Activated T-helper 1 cell treated with anti-CD3 and anti-CD28 coated beads, Interleukin-12 subunit alpha, Interleukin-12 subunit beta, Interleukin-2, Interleukin-4 antibody, amounts not matched to agents 30 ng/mL and 10 ng/mL and 1 ng/mL, durations not matched to agents 14 hours and 24 hours and 36 hours (primary cell): ENCODE measurements at places on chromosomes 5 and 9.

DNA sequence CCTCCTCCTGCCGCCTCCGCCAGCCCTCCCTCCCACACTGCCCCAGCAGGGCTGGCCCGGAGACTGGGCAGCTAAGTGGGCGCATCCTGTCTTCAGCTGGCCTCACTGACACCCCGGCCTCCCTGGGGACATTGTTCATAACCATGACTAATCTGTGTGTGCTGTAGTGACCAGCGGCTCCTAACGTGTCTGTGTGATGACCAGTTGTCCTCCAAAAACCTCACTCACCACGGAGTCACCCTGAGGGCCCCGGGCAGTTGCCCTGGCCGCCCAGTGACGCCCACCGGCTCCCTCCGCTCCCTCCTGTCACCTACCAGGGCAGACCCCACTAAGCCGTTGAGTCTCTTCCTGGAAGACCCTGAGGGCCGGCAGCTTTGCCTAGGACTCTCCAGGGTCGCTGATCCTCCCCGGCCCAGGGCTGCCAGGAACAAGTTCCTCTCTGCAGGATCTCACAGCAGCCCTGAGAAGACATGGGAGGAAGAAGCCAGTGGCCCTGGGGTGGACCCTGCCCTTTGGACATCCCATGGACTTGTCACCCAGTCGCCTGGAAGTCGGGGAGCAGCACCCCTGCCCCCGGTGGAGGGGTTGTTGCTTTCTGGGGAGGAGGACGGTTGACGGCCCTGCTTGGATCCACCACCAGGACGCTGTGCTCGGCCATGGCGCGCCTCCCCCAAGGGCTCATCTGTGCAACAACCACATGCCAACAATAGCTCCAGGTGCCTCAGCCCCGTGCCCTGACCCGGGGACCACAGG is 110.2 kb upstream of the LMX1B start:
- no peaks in the 10 kb centered on the region for H3K36me3 ChIP-seq
- H3K27me3 ChIP-seq = peaks cover 20% of the 10 kb centered on the region
- no peak overlapping the region for H3K27ac ChIP-seq
- no peak overlapping the region for H3K4me3 ChIP-seq

DNA sequence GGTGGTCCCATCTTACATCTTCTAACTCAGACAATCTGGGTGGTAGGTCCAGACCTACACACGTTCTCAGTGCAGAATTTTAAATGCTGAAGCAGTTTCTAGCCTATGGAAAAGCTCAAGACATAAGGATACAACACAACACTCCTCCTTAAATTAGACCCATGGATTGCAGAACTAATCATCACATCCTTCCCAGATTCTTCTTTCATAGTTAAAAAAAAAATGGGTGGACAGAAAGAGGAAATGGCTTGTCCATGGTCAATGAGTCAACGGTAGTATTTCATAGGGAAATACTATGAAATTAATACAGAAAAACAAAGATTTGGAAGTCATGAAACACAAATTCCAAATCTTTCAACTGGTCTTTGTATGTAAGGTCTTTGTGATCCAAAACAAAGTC is 106.9 kb downstream of the PAPPA start:
- no peaks in the 10 kb centered on the region for H3K27me3 ChIP-seq
- no peak overlapping the region for H3K4me3 ChIP-seq
- H3K27ac ChIP-seq = no peak overlapping the region
- H3K36me3 ChIP-seq = no peaks in the 10 kb centered on the region
- H3K4me1 ChIP-seq = no peaks in the 10 kb centered on the region

GRCh38 chr9:82147798-82148425 is 159.3 kb downstream of the SPATA31D1 start:
- no peaks in the 10 kb centered on the region for H3K27me3 ChIP-seq
- no peak for DNase-seq
- H3K27ac ChIP-seq = no peak overlapping the region
- no peak overlapping the region for H3K4me3 ChIP-seq
- H3K36me3 ChIP-seq = no peaks in the 10 kb centered on the region

DNA sequence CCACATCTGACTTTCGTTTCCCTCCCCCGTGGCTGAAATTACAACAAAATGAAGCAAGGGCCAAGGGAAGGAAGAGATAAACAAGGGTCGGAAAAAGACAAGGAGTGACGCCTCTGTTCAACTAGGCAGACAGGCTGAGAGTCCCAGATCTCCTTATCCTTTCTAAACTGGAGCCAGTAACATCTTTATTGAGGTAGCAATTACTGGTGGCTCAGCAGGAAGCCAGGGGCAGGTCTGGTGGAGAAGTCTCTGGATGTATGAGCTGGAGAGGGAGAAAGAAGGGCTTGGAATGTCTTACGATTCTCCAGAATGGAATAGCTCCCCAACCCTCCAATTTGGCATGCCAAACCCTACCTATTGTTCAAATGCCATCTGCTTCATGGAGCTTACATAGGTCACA is 190.8 kb upstream of the BRINP1 start:
- no peak for DNase-seq
- H3K27me3 ChIP-seq = peaks cover 6% of the 10 kb centered on the region
- H3K27ac ChIP-seq = no peak overlapping the region
- no peaks in the 10 kb centered on the region for H3K36me3 ChIP-seq
- H3K4me3 ChIP-seq = no peak overlapping the region

DNA sequence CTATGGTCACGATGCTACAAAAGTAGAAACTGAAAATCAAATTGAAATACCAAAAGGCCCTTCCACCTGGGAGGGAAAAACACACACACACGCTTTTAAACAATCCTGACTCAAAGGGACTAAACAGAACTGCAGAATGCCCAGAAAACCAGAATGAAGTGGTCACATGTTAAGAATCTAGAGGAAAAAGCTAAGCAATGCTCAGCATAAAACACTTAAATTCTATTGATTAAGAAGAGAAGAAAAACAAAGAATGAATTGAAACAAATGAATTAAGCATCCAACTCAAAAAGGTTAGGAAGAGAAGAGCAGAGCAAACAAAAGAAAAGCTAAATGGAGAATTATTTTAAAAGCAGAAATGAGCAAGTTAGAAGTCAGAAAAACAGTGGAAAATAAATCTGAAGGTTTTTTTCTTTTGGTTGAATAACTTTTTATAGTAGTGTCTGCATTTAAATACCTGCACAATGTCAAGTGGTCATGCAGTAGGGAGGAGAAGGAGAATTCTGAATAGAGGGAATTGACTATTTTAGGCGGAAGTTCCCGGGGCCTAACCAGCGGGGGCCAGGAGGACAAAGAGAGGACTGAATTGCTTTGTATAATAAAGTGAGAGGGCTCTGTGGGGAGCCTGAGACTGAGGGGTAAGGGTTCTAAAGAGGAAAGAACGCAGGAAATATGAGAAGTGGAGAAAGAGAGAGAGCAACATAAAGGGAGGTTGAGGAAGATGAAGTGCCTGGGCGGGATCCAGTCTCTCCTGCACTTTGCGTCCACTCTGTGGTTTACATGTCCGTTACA is 146.8 kb downstream of the ATPSCKMT start:
- DNase-seq = no peak
- H3K27me3 ChIP-seq = no peaks in the 10 kb centered on the region
- no peaks in the 10 kb centered on the region for H3K36me3 ChIP-seq
- no peak overlapping the region for H3K4me3 ChIP-seq

DNA sequence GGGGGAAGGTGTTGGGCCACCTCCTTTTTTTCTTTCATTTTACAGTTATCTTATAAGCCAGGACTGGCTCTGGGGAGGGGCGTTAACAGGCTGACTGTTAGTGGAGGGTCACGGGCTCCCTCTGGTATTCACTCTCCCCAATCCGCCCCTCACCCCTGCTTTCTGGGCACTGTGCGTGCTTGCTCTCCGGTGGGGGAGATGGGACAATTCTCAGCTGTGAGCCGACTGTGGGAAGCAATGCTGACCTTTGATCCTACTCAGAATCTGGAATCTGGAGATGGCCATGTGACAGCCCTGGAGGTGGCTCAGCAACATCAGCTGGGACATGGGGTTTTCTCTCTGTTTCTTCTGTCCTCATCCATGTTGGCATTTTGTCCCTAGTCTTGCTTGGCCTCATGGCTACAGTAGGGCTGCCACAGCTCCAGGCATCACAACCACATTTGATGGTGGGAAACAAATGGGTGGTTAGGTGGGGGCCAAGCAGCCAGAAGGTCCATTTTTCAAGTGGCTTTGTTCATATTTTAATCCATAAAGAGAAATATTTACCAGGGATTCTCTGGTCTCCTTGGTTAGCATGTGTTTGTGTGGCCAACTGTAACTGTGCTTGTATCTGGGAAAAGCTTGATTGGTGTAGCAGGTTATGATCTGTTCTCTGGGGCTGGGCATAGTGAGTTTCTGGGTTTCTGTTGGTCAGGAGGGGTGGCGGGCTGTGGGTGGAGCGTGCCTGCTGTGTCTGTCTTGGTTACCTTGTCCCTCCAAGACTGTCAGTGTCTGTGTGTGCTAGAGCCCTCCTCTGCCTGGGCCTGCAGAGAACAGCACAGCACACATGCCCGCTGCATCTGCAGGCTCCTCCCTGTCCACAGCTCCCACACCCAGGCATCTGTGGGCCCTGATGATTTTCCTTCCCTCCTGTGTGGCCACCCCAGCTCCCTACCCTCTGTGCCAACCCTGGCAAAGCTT is 12.4 kb downstream of the WNK2 start:
- no peaks in the 10 kb centered on the region for H3K4me1 ChIP-seq
- no peak overlapping the region for H3K27ac ChIP-seq
- no peak for DNase-seq
- no peaks in the 10 kb centered on the region for H3K36me3 ChIP-seq

- DNase-seq = no peak
- no peak overlapping the region for H3K4me3 ChIP-seq
- no peaks in the 10 kb centered on the region for H3K4me1 ChIP-seq
- H3K27ac ChIP-seq = no peak overlapping the region
- H3K27me3 ChIP-seq = peaks cover 2% of the 10 kb centered on the region
These were observed 177.0 kb downstream of the FGF18 start for GRCh38 chr5:171596391-171596878.

DNA sequence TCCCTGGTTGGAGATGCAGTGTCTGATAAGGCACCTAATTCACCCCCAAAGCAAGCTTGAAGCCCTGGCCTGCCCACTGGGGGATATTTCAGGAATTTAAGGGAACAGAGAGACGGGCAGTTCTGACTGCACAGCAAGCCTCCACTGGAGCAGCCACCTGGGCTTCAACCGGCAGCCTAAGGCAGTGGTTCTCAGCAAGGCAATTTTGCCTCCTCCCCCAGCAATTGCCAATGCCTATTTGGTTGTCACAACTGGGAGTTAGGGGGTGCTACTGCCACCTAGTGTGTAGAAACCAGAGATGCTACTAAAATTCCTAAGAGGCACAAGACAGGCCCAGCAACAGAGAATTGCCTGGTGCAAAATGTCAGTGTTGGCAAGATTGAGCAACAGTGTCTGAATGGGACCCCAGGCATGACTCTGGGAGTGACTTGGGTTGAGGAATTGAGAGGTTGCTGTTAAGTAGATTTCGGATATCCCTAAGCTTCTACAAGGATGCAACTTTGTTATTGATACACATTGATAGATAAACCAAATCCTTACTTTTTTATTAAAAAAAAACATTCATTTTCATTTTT is 58.7 kb upstream of the CTSL start:
- no peak overlapping the region for H3K27ac ChIP-seq
- H3K4me3 ChIP-seq = no peak overlapping the region
- H3K36me3 ChIP-seq = no peaks in the 10 kb centered on the region
- no peak for DNase-seq
- no peaks in the 10 kb centered on the region for H3K27me3 ChIP-seq
- no peaks in the 10 kb centered on the region for H3K4me1 ChIP-seq

- H3K4me1 ChIP-seq = peaks cover 56% of the 10 kb centered on the region
- peaks cover 65% of the 10 kb centered on the region for H3K36me3 ChIP-seq
- peak overlapping the region; percentile 52 for H3K27ac ChIP-seq
- no peak for DNase-seq
- no peaks in the 10 kb centered on the region for H3K27me3 ChIP-seq
These were observed 36.7 kb downstream of the FAXDC2 start for GRCh38 chr5:154813736-154814135.
